ENCODE measurements at places on chromosomes 1 and 21.

- DNase-seq: no peak
These were observed 118.7 kb upstream of the KIF26B start for GRCh38 chr1:245036102-245036501.

DNA sequence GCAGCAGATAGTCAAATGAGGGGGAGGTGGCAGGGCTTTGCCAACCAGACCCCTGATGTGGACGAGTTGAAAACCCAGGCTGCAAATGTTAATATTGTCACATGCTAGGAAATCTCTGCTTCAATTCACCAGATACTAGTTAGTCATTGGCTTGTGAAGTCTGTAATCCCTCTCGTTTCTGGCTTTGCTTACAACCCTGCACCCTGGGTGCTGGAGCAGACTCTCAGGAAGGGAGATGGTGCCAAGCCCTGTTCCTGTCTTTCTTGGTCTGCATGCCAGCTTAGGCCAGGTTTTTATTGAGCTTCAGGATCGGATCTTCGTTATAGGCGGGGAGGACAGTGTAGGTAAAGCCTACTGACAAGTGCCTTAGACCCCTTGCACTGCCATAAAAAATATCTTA is 53.3 kb downstream of the MDM4 start:
- DNase-seq: no peak

GRCh38 chr1:58209575-58209974 is 337.0 kb downstream of the OMA1 start:
- DNase-seq: no peak

GRCh38 chr1:55696181-55696754 is 481.1 kb upstream of the USP24 start:
- DNase-seq: no peak

- no peak for DNase-seq
These were observed 16.8 kb upstream of the JAK1 start for GRCh38 chr1:64983110-64983509.
